ENCODE measurements at places on chromosomes 7 and 10.

GRCh38 chr10:130111852-130112180 lies 1.2 kb upstream of the C10orf143 start:
- no peak for DNase-seq

- peak; percentile 22 for DNase-seq
Measured at GRCh38 chr7:126657599-126658358, 595.0 kb downstream of the GRM8 start.

GRCh38 chr10:37712489-37713131 lies 144.8 kb downstream of the ZNF248 start:
- no peak for DNase-seq

- DNase-seq = no peak
Measured at GRCh38 chr7:116950889-116951351, 2.4 kb upstream of the ST7 start.

- DNase-seq = no peak
Measured at GRCh38 chr7:23941551-23941950, 231.5 kb downstream of the STK31 start.

DNA sequence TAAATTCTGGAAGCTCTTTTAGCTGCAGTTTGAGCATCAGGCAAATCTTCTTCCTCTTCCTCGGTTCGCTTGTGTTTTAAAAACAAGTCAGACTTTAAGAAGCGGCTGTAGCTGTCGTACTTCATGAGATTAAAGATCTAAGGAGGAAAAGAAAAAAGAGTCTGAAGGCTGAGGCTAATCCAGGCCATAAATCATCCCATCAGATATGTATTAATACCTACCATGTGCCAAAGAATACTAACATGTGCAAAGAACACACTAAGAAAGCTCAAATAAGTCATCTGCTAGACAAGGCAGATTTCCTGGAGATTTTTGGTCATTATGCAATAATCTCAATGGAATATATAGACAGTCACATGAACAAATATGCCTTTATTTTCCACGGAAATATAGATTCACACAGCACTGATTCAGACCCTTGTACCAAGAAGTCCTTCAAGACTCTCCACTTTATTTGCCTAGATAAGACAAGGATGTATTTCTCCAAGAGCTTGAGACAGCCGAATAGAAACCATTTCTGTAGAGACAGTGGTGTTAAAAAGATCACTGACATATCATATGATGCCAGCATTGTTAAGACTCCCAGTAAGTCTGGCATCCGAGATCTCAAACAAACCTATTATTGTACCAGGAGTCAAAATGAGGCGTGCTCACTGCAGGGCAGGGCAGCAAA lies 42.3 kb downstream of the RGS10 start:
- DNase-seq = no peak

GRCh38 chr10:62249957-62250356 lies 18.7 kb downstream of the RTKN2 start:
- DNase-seq = peak; percentile 39

GRCh38 chr7:4185721-4186512 lies 496.2 kb upstream of the FOXK1 start:
- DNase-seq = no peak

DNA sequence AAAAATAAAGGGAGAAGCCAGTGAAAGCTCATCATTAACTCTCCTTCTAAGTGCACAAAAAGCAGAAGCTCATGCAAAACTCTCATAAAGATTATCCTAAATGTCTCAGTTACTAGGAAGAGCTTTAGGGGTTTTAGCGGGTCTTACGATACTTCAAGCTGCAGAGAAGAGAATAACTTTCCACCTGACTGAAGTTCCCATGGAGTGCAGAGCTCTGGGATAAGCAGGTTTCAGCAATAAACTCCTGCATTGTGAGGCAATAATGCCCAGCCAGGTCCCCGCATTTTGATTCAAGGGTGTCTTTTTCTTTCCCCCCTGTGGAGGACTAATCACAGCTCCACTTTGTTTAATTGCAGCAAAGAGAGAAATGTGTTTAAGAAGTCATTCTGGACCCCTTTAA lies 241.9 kb upstream of the SP8 start:
- DNase-seq = no peak

DNA sequence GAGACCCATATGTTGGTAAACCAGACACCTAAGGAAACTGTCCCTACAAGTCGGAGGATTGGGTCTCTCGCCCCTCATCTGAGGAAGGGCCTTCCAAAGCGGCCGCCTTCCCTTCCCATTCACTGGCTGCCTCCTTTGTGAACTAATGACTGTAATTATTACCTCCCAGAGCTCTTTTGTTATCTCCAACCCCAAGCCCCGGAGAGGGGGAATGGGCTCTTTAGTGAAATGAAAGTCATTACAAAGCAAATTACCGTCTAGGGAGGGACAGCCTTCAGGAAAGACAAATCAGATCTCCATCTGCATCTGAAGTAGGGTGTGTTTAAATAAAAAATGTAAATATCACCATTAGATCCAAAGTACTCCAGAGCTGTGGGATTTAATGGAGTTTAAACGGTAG lies 2.6 kb upstream of the GAD2 start:
- no peak for DNase-seq

- DNase-seq = peak; percentile 72
Measured at GRCh38 chr7:76403780-76404494, 5.6 kb downstream of the SSC4D start.

- no peak for DNase-seq
Measured at GRCh38 chr7:41003977-41004376, 698.9 kb downstream of the INHBA start.

- peak; percentile 53 for DNase-seq
Measured at GRCh38 chr10:110069502-110069982, 61.8 kb downstream of the ADD3 start.

GRCh38 chr7:2637505-2638223 lies 5.9 kb downstream of the TTYH3 start:
- DNase-seq = peak; percentile 93

GRCh38 chr7:63065684-63066083 lies 933.0 kb upstream of the ZNF722 start:
- no peak for DNase-seq

DNA sequence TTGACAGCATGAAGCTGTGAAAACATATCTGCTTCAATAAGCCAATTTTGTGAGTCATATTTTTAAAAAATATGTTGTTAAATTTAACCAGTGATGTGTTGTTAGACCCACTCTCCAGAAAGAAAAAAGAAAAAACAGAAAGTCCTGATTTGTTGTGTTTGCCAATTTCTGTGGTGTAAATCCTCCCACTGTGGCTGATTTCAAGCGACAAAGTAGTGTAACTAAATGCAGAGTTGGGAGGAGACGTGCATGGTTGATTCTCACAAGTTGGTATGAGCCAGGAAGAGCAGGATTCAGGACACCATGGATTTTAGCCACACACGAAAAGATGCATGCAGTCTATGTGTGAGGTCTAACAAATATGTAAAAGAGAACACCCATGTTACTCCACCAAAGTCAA lies 139.1 kb downstream of the CCDC3 start:
- DNase-seq = no peak

GRCh38 chr7:8210845-8211724 lies 50.9 kb downstream of the ICA1 start:
- no peak for DNase-seq

- no peak for DNase-seq
Measured at GRCh38 chr10:122543676-122544445, 16.7 kb upstream of the DMBT1 start.

DNA sequence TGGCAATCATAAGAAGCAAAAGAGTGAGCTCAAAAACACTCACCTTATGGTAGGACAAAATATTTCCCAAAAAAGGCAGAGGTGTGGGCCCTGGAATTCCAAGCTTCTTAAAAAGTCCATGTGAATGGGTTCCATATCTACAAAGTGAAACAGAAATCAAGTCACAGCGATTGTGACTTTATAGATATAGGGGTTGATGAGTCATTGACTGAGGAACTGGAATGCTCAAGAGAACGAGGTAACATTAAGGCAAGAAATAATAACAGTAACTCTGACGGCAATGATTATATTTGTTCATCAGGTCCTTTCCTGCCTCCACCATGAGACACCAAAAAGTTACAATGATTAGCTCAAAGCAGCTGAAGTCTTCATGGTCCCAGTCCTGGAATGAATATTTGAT lies 4.0 kb downstream of the CYP3A4 start:
- DNase-seq = no peak

GRCh38 chr7:81516898-81517297 lies 252.9 kb downstream of the HGF start:
- no peak for DNase-seq

DNA sequence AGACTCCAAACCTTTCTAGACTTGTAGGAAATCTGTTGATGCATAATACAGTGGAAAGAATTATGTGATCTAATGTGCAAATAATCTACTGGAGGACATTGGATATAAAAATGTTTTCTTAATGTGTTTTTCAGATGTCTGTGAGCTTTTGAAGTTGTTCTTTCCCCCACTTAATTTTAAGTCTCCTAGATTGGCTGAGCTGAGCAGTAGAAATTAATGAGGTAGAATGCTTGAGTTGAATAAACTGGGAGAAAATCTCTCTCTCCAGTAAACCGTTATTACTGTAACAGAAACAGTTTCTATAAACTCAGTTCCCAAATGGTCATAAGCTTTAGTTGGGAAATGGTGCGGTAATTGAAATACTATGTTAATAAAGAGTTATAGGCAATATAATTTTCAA lies 15.7 kb downstream of the CSGALNACT2 start:
- DNase-seq = no peak

GRCh38 chr10:45280113-45280760 lies 35.2 kb downstream of the OR13A1 start:
- DNase-seq = no peak

GRCh38 chr7:112282476-112283188 lies 76.1 kb downstream of the ZNF277 start:
- no peak for DNase-seq

- DNase-seq = no peak
Measured at GRCh38 chr10:5512881-5513612, 11.7 kb upstream of the CALML3 start.

DNA sequence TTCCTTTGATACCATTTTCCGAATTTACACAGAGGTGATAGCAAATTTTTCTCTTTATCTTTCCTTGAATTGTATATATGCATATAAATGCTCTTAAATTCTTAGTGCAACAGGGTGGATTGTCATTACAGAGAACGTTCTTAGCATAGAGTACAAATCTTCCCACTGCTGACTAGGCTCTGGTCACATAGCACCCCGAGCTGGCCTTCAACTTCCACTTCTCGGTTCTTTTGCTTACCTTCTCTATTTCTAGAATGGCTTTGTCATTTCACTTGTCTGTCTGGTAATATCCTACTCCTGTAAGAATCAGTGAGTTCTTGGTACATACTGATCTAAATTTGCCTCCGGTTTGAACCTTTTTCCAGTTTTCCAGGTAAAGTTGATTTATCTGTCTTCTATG lies 13.4 kb downstream of the ADIRF start:
- DNase-seq = peak; percentile 59

- no peak for DNase-seq
Measured at GRCh38 chr10:83167081-83167480, 972.2 kb upstream of the GHITM start.

DNA sequence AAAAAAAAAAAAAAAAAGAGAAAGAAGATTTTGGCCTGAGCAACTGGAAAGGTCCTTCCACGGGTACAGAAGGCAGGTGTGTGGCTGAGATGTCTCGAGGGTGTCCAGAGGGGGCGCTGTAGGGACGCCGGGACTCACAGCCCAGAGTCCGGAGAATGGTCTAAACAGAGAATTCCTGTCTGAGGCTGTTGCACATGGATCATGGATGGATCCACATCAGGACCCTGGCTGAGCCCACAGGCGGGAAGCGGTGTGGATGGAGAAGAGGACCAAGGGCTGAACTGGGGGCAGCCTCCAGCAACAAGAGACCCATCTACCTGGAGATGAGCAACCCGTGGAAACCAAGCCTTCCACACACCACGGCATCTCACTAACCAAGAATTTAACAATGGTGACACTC lies 55.0 kb downstream of the PKD1L1 start:
- peak; percentile 31 for DNase-seq

GRCh38 chr10:48411510-48411909 lies 105.0 kb downstream of the MAPK8 start:
- DNase-seq = no peak

DNA sequence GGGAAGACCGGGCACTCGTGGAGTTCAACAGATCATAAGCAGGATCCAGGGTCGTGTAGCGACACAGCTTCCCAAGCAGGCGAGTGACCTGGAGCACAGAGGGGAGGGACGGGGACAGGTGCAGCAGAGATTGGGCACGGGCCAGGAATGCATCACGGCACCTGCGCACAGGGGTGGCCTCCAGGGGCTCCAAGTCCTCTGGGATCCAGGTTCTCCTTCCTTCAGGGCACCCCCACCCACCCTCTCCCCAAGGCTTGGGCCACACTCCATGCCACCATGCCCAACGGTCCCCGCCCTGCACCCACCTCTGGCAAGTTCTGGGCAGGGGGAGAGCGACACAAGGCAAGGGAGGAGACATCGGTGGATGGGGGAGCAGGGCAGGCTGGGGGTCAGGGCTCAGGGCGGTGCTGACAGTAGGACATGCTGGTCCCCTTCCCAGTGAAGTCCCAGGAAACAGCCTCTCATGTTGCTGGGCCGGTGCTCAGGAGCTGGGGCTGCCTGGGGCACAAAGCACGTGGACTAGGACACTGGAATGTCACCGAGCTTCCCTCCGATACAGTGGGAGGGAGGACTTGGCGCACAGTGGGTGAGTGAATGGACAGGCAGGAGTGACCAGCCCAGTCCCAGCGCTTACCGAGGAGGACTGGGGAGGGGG lies 597.3 kb downstream of the PTPRN2 start:
- no peak for DNase-seq

DNA sequence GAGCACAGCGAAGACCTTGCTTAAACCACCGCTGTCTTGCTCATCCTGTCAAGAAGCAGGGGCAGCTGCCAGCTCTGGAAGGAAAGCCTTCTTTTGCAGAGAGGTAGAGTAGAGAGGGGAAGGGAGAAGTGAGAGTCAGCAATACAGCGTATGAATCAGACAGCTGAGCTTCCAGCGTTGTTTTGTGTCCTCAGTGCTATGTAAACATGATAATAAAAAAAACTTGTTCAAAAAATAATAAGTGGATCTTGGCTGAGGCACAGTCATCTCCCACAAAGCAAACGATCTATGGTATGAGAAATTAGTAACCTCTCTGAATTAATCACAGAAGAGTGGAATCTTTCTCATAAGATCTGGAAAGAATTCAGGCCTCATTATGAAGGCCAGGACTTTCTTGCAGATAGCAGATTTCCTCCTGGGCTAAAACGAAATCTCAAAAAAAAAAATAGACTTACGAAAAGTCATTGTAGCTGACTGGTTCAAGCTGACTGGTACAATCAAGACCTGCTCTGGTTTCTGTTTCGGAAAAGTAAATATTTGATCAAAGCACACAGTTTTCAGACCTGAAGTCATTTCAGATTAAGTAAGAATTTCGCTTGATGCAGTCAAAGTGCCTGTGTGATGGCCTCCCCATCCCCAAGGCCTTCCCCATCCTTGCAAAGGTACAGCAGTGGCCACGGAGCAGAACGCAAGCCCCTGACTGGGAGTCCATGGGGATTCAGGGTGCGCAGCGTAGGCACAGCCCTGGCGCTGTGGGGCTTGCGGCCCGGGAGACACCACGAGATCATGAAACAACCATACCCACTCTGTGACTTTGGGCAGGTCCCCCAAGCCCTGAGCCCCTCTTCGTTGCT lies 29.4 kb downstream of the CHST15 start:
- DNase-seq = peak; percentile 73

- DNase-seq = no peak
Measured at GRCh38 chr10:76969366-76969948, 668.2 kb downstream of the KCNMA1 start.

Measured in suppressor macrophage treated with lipopolysaccharide for 1 hour (primary cell).